Dermis blood vessel endothelial cell (primary cell): ENCODE measurements at places on chromosomes 6 and 20. TPM values are rescaled to one million over a fixed set of nuclear protein-coding genes. Genes with fewer than 3 reads are reported as not detected.

RAET1L gene
- total RNA-seq: not detected in 2 replicates

PROKR2 gene
- not detected in 2 replicates for total RNA-seq

CDS2 gene
- 71.5 and 105 TPM in 2 replicates for total RNA-seq

BPIFB2 gene
- not detected in 2 replicates for total RNA-seq

GHRH gene
- not detected in 2 replicates for total RNA-seq

GABRR2 gene
- 0.14 and 0.51 TPM in 2 replicates for total RNA-seq

ECHDC1 gene
- 47.3 and 64.5 TPM in 2 replicates for total RNA-seq

LY6G6C gene
- not detected in 2 replicates for total RNA-seq

RNF217 gene
- 17.5 and 41.7 TPM in 2 replicates for total RNA-seq

DOP1A gene
- total RNA-seq: 22.3 and 33.5 TPM in 2 replicates

GRM1 gene
- total RNA-seq: 0.05 TPM in 1 of 2 replicates, not detected in the other

NHLRC1 gene
- total RNA-seq: 1.4 and 1.6 TPM in 2 replicates
